ENCODE measurements at places on chromosomes 6 and 20.

DNA sequence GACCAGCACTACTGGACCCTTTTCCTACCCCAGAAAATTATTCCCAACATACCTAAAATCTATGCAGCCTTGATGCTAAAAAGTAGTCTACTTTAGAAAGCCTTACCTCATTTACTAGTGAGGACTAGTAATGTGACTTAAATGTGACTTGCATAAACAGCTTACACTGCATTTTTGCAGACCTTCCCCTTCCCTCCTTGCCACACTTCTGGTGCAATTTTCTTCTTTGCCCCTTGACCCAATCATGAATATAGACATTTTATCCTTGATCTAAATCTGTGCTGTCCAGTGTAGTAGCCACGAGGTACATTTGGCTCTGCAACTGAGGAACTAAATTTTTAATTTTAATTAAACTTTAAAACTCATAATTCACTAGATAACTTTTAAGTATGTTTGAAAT is 7.0 kb upstream of the ZKSCAN8 start:
- DNase-seq, result no peak

DNA sequence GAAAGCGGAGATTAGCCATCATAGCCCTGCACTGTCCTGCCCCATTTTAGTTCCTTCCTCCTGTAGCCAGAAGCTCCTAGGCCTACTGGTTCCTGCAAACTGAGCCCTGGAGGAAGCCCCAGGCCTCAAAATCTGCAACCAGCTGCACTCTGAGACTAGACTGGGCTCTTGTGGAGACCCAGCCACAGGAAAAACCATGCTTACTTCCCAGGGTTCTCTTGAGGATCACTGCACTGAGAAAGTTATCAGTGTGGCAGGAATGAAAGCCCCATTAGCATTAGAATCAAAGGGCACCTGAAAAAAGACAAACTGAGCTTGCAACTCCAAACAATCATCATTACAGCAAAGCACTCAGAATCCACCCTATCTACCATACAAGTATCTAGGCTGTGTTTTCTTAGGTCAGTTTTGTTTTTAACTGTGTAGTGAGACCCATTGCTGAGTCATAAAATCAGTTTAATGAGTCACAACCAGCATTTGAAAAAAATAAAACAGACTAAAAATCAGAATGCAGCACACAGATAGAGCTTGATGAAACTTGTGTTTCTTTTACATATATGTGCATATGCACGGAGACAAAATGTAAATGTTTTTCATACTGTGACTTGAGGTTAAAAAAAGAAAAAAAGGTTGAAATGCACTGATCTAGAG is 91.0 kb downstream of the UNC5CL start:
- no peak for DNase-seq

GRCh38 chr20:62658593-62659178 is 16.4 kb downstream of the SLCO4A1 start:
- DNase-seq, result no peak

- no peak for DNase-seq
These were observed 226.1 kb upstream of the GJE1 start for GRCh38 chr6:141906569-141907080.

GRCh38 chr20:49775229-49775693 is 37.4 kb upstream of the SLC9A8 start:
- no peak for DNase-seq

DNA sequence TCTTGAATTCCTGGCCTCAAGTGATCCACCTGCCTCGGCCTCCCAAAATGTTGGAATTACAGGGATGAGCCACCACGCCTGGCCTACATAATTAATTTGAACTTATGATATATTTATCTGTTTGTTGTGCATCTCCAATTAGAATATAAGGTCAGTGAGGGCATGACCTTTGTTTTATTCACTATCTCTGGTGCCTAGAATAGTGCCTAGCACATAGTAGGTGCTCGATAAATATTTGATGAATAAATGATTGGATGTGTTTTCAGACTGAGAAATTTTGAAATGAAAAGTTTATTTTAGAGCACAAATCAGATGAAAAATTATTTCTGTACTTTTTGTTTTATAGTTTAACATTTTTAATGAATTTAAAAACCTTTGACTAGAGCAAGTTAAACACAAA is 19.4 kb upstream of the VEGFA start:
- no peak for DNase-seq

DNA sequence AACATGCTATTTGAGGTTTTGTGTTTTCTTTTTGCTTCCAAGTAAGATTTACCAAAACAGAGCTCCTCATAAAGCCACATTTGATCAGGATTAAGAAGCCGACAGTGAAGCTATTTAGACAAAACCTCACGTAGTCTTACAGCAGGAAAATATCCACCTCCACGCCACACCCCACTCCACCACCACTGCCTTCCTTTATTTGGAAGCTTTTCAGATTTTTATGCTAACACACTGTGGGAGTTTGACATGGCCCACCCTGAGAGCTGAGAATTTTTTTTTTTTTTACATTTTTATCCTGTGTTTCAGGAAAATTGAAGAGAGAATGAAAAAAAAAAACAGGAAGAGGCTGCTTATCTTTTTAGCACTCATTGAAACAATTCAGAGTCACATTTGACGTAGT is 104.8 kb upstream of the MC3R start:
- no peak for DNase-seq

- DNase-seq, result no peak
These were observed 160.0 kb downstream of the SOD2 start for GRCh38 chr6:159533016-159533415.

- no peak for DNase-seq
These were observed 9.8 kb upstream of the BLCAP start for GRCh38 chr20:37537505-37537904.

DNA sequence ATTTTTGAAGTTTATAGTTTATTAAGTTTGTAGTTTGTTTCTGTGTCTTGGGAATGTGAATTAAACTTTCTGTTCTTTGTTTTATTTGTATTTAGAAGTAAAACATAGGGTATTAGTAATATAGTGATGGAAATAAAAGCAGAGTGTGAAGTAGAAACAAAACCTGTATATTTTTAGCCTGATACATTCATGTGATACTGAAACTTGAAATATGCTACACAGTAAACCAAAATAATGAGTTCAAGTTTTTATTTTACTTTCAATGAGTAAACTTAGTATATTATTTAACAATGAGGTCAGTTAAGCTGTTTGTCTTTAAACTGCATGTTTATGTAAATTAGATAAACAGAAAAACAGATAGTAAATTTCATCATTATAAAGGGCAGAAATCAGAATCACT is 1592.6 kb downstream of the GRIK2 start:
- no peak for DNase-seq

DNA sequence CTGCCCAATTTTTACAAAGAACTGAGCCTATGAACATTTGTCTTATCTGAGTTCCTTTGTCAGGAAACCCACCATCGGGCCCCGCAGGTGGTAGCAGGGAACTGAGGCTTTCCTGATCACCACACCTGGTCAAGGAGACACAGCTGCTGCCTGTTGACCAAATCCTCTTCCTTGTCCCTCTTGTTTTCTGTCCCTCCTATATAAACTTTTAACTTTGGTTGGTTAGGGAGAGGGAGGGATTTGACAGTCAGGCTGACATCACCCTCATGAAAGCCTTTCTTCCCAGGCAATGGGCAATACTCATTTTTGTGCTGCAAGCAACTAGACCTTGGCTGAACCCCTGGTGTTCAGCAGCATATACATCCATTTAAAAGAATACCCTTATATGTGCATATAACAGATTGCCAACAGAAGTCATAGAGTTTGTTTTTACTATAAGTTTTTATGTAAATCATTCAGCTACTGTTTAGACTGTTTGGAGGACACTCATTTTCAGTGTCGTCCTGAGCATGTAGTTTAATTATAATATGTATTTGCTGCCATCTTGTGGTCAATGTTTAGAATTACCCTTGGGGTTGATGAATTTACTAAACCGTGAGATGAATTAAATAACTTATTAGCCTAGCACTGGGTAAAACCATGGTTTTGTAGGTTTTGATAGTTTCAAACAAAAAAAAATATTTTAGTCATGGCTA is 17.0 kb downstream of the CRISP1 start:
- no peak for DNase-seq

DNA sequence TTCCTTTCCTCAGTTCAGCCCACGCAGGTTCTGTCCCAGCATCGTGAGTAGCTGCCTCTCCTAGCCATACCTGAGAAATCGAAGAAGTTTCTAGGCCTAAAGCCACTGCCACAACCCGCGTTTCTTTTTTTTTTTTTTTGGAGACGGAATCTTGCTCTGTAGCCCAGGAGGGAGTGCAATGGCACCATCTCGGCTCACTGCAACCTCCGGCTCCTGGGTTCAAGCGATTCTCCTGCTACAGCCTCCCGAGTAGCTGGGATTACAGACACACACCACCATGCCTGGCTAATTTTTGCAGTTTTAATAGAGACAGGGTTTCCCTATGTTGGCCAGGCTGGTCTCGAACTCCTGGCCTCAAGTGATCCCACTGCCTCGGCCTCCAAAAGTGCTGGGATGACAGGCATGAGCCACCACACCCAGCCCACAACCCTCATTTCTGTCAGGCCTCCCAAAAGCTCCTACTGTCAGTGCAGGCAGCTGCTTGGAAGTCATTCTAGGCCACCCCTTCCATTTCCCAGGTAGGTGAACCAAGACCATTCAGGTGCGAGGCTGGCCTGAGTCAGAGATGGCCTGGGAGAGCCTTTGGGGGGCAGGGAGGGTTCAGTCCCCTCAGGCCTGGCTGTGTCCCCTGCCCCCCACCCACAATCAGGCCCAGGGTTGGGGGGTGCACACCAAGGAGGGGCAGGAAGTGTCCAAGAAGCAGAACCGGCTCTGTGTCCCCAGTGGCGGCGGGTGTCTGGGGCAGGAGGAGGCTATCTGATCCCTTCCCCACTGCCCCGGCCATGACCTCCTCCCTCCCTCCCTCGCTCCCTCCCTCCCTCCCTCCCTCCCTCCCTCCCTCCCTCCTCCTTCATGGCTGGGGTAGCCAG is 47.2 kb downstream of the NOL4L start:
- no peak for DNase-seq

DNA sequence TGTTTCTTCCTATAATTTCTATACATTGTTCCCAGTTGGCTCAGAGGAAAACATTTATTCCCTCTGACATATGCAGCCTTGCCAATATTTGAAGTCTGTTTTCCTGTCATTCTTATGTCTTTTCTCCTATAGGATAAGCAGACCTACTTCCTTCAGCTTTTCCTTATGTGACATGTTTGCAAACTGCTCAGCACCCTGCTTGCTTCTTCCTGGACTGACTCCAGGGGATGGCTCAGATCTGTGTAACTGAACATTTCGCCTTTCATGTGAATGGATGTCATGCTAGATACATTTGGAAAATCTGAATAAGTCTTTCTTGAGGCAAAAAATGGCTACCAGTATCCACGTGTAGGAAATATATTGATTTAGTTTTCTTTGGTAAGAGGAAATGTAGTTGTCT is 113.2 kb downstream of the CARMIL1 start:
- no peak for DNase-seq

DNA sequence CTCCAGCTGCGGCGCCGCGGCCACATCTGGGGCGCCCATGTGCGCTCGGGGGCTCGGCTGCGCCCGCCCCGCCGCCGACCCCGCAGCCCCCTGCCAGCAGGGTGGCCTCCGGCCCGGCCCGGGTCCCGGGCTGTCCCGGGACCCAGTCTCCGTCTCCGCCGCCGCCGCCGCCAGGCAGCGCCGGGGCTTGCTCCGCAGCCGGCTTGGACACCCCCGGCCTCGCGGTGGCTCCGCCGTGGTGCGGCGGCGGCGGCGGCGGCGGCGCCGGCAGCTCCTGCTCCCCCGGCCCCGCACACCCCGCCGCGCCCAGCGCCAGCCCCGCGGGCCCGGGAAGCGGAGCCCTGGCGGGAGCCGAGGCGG is 219 bp downstream of the ISM1 start:
- DNase-seq, result no peak

GRCh38 chr20:17417225-17417624 is 114.0 kb downstream of the BFSP1 start:
- DNase-seq, result no peak

GRCh38 chr6:7461416-7461815 is 71.8 kb downstream of the RIOK1 start:
- no peak for DNase-seq

GRCh38 chr20:3550837-3551236 is 80.0 kb downstream of the ATRN start:
- no peak for DNase-seq

DNA sequence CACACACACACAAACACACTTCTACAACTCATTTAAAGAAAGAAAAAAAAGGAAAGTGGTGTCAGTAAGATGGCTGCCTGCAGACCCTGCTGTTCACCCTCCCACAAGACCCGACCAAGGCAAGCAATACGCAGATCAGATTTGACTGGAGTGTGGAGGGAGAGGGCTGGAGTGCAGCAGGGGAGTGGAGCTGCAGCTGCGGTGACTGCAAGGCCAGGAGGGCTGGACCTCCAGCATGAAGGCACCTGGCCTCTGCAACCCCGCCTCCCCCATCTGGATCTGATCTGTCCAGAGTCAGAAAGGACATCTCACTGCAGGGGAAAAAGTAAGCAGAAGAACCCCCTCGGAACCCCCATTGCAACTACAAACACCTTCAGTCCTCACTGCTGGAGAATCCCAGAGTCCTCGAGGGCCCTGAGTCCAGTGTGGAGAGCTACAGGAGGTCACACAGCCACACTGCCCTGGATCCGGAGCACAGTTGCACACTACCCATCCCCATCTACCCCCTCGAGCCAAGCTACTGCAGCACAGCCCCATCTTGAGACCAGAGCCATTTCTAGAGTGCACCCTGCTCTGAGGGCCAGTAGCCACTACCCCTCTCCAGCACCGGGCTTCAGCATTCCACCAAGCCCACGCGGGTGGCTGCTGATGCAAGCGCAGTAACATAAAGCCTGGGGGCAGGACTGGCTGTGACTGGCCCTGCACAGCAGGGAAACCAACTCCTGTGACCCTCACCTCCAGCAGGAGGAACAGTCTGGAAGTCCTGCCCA is 41.9 kb upstream of the SRSF6 start:
- no peak for DNase-seq

DNA sequence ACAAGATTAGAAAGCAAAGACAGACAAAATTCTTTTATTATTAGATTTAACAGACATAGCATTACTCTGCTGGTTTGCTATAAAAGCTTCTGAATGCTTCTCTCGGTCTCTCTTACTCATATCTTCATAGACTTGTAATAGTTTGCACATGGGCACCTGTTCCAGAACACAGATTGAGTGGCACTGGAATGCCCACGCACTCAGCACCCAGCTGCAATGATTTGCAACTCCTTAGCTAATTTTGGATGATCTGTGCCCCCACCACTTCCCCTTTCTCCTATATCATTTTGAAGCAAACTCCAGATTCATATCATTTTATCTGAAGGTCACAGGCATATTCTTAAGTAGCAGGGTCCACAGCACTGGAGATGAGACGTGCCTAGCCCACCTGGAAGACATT is 148.8 kb downstream of the CFAP61 start:
- no peak for DNase-seq

GRCh38 chr6:126173265-126173664 is 166.7 kb upstream of the CENPW start:
- no peak for DNase-seq

GRCh38 chr6:26053992-26054780 is 33.0 kb upstream of the HFE start:
- DNase-seq, result no peak

GRCh38 chr6:10441004-10441654 is 26.3 kb upstream of the TFAP2A start:
- DNase-seq, result no peak
